ENCODE measurements at places on chromosomes 3 and 15.

DNA sequence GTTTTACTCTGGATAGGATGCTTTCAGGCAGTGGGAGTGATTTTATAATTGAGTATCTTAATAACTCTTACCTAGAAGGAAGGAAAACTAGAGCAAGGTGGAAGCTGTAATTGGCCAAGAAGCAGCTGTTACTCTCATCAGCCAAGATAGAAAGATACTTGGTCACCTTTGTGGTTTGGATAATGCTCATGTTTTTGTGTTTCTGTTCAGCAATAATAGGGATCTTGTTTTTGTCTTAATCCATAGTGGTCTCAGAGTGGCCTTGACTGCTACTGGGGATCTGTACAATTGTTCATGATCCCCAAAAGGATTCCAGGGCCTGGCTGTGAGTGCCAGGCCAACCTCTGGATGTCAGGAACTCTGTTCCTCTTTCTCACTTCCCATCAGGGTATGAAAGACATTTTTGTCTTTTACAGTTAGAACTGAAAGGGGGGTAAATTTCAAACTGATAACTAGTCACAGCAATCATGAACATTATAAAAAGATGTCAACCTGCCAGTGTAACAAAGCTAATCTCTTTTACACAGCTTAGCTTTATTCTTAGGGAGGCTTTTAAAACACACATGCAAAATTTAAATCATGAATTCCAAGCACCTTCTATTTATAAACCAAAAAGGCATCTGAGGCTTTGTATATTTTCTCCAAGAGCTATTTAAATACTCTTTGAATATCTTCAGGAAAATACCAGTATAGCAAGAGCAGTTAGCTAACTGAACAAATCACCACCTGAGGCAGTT lies 6.0 kb downstream of the UBL7 start:
- DNase-seq: no peak

DNA sequence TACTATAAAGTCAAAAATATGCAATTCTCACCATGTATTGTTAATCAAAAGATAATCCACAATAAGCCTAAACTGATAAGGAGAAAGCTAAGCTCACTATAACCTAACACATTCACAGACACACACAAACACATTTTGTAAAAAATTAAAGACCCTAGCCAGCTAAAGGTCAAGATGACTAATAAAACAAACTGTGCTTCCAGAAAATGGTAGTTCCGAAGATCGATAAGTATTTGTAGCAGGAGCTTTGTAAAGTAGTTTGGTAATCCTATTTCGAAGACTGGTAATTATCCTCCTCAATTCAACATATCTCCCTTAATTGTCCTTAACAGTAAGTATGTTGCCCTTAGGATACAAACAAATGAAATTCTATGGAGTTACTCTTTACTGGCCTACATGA lies 62.9 kb upstream of the CHMP2B start:
- DNase-seq: no peak

- DNase-seq: no peak
Measured at GRCh38 chr15:92571824-92572223, 83.8 kb downstream of the FAM174B start.

- no peak for DNase-seq
Measured at GRCh38 chr15:51076524-51077220, 18.0 kb downstream of the TNFAIP8L3 start.

- no peak for DNase-seq
Measured at GRCh38 chr15:100866386-100867330, 13.0 kb upstream of the ALDH1A3 start.

DNA sequence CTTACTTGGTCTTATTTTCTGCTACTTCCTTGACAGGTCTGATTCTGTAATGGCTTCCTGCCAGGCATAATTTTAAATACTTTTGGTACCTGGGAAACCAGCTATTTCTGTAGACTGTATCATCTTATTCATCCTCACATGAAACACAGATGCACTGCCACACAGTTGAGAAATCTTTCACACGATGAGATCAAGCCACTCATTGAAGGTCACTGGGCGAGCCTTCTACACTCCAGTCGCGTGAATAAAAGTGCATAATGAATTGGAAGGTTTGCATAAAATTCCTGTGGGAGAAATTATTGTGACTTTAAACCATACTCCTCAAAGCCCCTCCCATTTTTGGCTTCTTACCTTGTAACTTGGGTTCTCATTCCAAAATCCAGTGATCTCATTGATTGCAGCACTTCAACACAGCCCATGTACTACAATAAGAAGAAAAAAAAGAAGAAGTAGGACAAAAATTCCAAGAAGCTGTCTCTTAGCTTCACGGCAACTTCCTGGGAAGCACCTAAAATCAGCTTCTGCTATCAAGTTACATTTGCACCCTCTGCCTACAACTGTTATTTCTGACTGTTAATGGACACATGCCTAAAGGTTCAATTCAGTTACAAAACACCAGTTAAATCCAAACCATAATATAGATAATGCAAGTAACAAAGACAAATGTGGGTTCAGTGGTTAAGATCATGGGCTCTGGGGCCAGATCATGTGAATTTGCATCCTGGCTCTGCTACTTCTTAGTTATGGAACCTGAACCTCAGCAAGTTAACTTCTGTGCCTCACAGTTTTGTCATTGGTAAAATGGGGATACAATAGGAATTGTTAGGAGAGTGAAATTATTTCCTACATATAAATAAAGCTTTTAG lies 39.0 kb downstream of the SHC4 start:
- DNase-seq: peak; percentile 34

GRCh38 chr3:155053756-155054155 lies 26.4 kb upstream of the MME start:
- DNase-seq: no peak

DNA sequence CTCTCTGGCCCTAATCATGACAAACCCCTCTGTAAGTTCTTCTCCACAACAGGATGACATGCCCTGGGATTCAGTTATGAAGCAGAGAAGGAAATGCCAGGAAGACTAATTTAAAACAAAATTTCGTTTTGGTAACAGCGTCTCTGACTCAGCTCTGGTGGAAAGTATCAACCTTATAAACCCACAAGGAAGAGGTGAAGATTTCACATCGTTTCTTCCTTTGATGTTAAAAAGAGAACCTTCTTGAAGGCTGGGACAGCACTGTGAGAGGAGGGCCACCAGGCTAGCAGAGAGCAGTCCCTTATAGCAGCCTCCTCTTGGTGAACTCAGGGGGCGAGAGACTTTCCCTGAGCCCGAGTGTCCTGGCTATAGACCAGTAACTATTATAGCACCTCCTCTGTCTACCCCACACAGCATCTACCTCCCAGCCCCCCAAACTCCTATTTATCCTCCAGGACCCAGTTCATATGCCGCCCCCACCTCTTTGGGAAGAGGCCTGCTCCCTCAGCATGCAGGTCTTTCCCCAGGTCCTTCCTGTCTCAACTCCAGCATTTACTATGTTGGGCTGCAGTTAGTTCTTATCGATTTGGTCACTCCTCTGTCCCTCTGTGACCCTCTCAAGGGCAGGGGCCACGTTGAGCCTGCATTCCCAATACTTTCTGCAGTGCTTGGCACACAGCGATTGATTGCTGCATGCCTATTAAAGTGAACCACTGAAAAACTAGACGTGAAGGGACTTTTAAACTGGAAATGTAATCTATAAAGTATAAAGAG lies 321.5 kb upstream of the ICE2 start:
- DNase-seq: peak; percentile 62

GRCh38 chr15:85760531-85761371 lies 34.0 kb downstream of the KLHL25 start:
- DNase-seq: no peak

GRCh38 chr3:34176723-34177122 lies 378.3 kb downstream of the PDCD6IP start:
- DNase-seq: no peak

DNA sequence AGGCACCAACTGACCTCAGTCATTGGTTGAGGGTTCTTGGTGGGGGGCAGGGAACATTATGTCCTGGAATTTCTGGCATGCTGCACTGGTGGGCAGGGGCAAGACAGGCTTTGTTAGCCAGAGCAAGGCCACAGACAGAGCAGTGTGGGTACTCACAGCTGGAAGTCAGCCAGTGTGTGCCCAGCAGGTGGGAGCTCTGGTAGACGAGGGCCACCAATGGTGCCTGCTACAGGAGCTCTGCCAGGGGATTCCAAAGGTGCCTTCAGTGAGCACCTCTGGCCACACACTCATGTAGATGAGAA lies 31.3 kb downstream of the CYP8B1 start:
- no peak for DNase-seq

DNA sequence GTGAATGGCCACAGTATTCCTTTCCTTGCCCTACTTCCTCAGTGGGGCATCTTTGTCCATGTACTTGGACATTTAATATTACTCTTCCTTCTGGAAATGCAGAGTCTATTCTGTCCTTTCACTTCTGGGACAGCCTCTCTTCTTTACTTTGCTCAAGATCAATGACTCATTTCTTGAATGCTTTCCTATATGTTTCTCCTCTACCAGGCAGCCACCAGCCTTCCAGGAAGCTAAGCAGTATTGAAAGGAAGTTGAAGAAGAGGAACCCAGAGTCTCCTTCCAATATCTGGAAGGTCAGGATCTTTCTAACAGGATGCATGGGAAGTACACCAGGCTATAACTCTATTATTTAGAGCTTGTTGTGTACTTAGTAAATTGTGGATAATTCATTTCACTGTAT lies 182.8 kb downstream of the CD47 start:
- DNase-seq: no peak
